Hypothalamus (tissue), 51 donors: ENCODE measurements at places on chromosomes 4 and X.

DNA sequence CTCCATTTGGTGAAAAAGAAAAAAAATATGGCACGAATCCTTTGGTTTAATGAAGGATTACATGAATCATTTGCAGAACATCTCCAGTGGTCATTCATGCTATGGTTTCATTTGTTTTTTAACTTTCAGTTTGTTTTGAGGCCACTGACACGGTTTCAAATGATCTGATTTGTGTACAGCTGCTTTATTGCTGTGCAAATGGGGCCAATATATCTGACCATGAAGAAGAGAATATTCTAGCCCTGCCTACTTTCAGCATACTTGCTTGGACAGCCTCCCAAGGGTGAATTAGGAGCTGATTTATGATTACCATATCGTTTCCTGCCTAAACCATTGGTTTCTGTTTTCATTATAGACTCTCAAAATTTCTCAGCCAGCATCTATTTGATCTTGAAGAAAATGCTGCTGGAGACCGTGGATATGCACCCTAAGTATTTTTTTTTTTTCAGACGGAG lies 30.7 kb downstream of the SPARCL1 start:
- DNase-seq, result no peak

DNA sequence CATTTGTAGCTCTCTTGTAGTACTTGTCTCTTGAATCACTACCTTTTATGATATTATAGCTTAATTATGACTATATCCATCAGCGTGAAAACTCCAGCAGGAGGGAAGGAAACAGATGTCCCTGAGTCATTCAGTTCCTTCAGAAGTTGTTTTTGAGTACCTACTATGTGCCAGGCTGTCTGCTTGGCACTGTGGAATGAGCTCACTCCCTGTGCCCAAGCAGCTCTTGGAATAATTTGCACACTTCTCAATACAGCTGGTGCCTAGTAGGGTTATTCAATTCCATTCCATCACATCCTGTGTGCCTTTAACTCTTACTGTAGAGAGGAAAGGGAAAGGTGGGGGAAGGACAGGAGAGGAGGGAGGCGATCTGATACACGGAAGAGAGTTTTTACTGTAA lies 77.1 kb downstream of the NFKB1 start:
- DNase-seq, result no peak

DNA sequence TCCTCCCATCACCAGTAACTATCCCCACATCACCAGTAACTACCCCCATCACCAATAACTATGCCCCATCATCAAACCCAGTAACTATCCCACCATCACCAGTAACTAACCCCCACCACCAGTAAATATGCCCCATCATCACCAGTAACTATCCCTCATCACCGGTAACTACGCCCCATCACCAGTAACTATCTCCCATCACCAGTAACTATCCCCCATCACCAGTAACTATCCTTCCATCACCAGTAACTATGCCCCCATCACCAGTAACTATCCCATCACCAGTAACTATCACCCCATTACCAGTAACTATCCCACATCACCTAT lies 2.9 kb downstream of the ASMTL start:
- DNase-seq, result no peak

DNA sequence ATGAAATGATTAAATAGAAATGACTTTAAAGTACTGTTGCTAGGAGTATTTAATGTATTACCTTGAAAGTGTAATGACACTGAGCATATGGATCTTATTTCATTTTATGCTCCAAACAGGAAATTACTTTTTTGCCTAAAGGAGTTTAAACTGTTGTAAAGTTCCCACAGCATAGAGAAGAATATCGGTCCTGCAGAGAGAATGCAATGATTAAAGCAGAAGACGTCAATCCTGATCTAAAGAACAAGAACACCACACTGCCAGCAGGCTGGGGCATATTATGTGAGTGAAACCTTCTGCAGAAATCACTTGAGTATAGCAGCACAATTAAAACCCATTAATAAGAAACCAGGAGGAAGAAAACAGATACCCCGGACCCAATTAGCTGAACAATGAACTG lies 72.8 kb upstream of the CAMK2D start:
- no peak for DNase-seq

GRCh38 chrX:134865682-134866255 lies 125.0 kb upstream of the SMIM10 start:
- no peak for DNase-seq

- no peak for DNase-seq
Measured at GRCh38 chr4:6568689-6569332, 6.2 kb upstream of the MAN2B2 start.

GRCh38 chrX:125628435-125628834 lies 308.8 kb downstream of the TEX13C start:
- no peak for DNase-seq

GRCh38 chrX:110123331-110123782 lies 120.4 kb downstream of the TMEM164 start:
- no peak for DNase-seq

DNA sequence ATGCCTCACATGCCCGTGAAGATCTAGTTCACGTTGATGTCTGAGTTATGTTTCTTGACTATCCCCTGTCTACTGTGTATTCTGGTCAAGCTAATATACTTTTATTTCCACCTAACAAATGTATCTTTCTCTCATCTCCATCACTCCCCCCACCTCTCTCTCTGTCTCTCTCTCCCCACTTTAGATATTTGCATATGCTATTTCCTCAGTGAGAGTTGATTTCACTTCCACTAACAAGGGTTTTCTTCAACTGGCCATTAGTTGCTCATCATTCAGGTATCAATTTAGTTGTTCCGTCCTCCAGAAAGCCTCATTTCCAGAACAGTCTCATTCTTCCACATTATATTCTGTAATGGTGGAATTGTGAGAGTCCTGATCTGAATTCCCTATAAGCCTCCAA lies 1777.8 kb upstream of the TENM3 start:
- no peak for DNase-seq

- DNase-seq, result no peak
Measured at GRCh38 chr4:154982187-154983047, 201.3 kb downstream of the RBM46 start.

DNA sequence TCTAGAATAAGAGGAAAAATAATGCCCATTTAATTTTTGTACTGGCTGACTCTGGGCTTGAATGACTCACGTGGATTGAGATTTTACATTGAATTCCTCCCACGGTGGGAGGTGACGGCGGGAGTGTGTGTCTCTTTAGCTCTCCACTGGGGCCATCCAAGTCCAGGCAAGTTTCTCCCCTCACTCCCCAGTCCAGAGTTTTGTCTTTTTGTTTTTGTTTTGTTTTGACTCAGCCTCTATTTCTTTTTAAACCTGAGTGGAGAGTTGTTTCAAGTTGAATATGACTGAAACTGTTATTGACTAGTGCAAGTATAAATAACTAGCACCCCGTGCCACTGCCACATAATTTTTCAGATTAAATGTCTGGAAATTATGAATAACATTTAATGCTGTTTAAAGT lies 13.6 kb downstream of the CHST7 start:
- no peak for DNase-seq

DNA sequence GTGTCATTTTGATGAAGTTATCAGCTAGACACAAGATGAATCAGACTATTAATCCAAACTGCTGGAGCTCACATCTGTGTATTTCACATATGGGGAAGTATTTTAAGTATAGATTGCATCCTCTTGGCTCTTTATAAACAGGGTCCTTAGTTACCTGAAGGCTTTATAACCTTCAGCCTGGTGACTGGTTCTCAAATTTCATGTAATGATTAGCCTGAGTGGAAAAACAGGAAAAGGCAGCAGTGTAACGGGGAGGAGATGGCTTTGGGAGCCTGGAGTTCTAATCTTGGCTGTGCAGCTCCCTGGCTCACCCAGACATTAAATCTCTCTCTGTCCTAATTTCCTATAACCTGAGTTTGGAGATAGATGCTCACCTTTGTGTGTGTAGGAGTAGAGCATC lies 103.8 kb upstream of the HPF1 start:
- no peak for DNase-seq

- DNase-seq, result no peak
Measured at GRCh38 chr4:135949931-135950330, 1582.4 kb downstream of the PCDH18 start.
